Stimulated activated CD4-positive, alpha-beta T cell treated with anti-CD3 and anti-CD28 coated beads, TNF-alpha, amount 100 ng/mL, for 48 hours (primary cell): ENCODE measurements at places on chromosomes 3 and 15.

- no peak for DNase-seq
Observed at GRCh38 chr3:168514252-168514651, 418.5 kb upstream of the GOLIM4 start.

DNA sequence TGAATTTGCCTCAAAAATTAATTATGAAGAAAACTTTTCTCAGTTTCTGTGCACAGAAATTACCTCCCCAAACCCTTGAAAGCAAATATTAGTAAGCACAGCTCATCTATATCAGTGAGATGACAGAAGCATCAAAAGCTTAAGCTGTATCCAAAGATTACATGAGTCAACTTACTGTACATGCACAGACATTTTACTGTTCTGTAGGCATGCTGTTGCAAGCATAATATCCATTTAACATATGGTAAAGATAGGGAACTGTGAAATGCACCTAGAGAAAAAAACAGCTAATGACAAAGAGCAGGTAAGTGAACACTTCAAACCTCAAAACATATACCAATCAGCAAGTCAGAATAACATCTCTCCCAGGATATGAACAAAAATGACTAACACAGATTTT lies 20.9 kb downstream of the SHOX2 start:
- no peak for DNase-seq

DNA sequence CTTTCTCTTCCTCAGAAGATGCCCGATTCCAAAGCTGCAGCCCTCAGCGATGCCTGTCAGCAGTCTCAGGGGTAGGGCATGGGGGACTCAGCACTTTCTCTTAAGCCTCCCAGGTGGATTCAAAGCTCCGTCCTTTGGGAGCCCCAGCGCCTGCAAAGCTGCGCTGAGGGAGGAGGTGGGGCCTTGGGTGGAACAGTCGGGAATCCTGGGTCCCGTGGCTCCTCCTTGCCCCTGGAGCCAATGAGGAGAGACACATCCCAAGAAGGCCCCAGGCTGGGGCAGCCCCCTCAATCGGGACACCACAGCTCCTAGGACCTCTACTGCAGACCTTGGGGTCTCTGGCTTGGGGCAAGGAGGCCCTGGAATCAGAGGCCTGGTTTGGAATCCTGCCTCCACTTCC lies 227.5 kb upstream of the IGF1R start:
- DNase-seq: no peak

GRCh38 chr15:72339777-72340177 lies 19.8 kb upstream of the CELF6 start:
- DNase-seq: no peak

GRCh38 chr15:81809543-81809942 lies 236.3 kb downstream of the MEX3B start:
- DNase-seq: no peak

- DNase-seq: no peak
Observed at GRCh38 chr3:153373606-153374005, 211.6 kb downstream of the RAP2B start.
